ENCODE measurements at places on chromosomes 12 and 14.

- DNase-seq = peak; percentile 38
Observed at GRCh38 chr14:61456720-61457119, 135.3 kb downstream of the PRKCH start.

- DNase-seq = no peak
Observed at GRCh38 chr14:73267474-73267873, 30.2 kb downstream of the PAPLN start.

DNA sequence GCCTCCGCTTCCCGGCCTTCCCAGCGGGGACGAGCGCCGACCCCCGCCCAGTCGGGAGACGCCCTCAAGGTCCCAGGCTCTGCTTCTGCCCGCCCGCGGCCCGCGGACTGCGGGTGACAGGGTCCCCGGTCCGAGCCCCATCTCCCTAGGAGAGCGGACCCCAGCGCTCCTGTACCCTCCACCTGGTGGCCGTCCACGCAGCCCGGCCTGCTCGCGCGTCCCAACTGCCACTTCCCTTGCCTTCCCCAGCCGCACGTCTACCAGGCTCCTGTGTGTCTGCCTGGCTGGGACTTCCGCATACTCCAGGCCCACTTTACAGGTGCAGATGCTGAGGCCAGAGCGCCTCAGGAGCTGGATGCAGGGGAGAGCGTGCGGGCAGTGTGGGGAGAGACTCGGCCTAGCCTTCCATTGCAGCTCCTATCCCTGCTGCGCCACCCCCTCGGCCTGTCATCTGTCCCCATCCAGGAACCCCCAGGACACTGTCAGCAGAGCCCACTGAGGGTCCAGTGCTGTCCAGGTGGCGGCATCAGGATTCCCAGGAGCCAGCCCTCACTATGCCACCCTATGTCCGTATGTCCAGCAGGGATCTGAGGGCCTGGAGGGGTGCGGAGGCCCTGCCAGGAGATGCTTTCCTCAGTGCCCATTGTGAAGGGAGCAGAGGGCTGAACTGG lies 8.0 kb upstream of the ANKRD9 start:
- DNase-seq = no peak

DNA sequence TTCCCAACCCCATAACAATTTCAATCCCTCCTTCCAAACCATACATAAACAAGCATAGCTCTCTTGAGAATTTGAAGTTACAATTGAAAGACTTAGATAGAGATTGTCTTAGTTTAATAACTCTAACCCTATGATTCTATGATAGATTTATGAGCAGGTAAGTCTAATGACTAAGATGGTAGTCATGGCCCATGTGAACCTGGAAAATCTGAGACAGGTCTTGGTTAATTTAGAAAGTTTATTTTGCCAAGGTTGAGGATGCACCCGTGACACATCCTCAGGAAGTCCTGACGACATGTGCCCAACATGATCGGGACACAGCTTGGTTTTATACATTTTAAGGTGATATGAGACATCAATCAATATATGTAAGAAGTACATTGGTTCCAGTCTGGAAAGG lies 248.8 kb downstream of the KCNH5 start:
- DNase-seq = no peak

- no peak for DNase-seq
Observed at GRCh38 chr12:109553483-109553882, 19.8 kb downstream of the MMAB start.

DNA sequence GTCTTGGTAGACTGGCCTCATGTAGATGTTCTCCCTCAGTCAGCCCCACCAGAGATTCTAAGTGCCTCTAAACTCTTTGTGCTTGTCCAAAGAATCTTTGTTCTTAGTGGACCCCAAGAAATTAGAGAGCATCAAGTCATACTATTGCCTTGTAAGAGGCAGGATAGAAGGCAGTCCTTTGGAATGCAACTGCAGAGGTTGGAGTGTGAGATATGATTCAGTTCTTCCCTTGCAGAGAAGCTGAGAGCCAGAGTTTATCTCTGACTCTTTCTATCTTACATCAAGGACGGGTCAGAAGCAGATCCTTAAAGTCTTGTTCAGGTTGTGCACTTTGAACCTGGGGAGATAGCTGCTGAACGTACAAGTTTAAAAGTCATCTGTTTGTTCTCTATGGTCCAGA lies 21.1 kb downstream of the TMX1 start:
- no peak for DNase-seq

GRCh38 chr12:6274231-6275221 lies 36.0 kb upstream of the PLEKHG6 start:
- DNase-seq = no peak

GRCh38 chr14:105138021-105138541 lies 30.5 kb downstream of the JAG2 start:
- DNase-seq = no peak

GRCh38 chr12:119804011-119804641 lies 73.0 kb downstream of the CIT start:
- peak; percentile 78 for DNase-seq

- no peak for DNase-seq
Observed at GRCh38 chr12:89461190-89461589, 63.4 kb downstream of the GALNT4 start.

- no peak for DNase-seq
Observed at GRCh38 chr12:18570543-18570942, 167.3 kb downstream of the PLCZ1 start.

GRCh38 chr12:8689681-8690080 lies 8.1 kb upstream of the RIMKLB start:
- DNase-seq = no peak

DNA sequence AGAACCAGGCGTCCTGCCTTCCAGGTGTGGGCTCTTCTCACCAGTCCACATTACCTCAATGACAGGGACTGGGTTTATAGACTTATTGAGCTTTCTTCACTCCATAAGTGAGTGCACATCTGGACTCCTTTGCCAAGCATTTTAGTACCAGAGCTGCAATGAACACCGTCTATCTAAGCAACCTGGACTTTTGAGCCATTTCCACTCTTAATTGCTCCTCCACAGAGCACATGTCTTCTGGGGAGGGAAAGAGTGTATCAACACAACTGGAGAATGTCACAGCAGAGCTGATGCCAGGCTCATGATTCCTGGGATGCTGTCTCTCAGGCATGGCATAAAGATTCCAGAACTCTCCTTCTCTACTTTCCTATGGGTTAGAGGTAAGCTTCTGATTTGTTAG lies 43.0 kb upstream of the BDKRB2 start:
- no peak for DNase-seq

DNA sequence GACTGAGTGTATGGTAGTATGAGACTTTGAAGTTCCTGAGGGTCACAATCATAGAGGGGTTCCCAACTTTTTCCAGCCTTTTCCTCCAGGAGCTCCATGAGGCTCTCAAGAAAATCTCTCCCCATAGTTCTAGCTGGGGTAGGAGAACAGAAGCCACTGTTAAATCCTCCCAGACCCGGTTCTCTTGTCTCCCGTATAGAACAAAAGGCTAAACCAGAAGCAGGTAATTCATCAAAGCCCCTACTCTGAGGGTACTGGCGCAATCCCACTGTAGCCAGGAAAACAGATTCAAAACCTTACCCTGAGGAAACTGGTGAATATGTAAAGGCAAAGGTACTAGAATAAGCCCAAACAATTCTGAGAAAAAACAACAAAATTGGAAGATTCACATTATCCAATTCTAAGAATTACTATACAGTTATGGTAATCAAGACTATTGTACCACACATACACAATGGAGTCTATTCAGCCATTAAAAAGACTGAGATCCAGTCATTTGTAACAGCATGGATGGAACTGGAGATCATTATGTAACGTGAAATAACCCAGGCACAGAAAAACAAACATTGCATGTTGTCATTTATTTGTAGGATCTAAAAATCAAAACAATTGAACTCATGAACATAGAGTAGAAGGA lies 20.5 kb downstream of the OR8S1 start:
- no peak for DNase-seq

Measured in NCI-H446 (cell line).